ENCODE measurements at places on chromosomes 1 and 21. TPM values are rescaled to one million over a fixed set of nuclear protein-coding genes. Genes with fewer than 3 reads are reported as not detected.

LORICRIN gene
- total RNA-seq: not detected

GRCh38 chr1:152182431-152182830 is 23.4 kb upstream of the RPTN start:
- no peaks in the 10 kb centered on the region for H3K36me3 ChIP-seq
- H3K27me3 ChIP-seq: no peaks in the 10 kb centered on the region
- no peak overlapping the region for H3K27ac ChIP-seq

XPR1 gene
- total RNA-seq: 34.0 TPM

DNA sequence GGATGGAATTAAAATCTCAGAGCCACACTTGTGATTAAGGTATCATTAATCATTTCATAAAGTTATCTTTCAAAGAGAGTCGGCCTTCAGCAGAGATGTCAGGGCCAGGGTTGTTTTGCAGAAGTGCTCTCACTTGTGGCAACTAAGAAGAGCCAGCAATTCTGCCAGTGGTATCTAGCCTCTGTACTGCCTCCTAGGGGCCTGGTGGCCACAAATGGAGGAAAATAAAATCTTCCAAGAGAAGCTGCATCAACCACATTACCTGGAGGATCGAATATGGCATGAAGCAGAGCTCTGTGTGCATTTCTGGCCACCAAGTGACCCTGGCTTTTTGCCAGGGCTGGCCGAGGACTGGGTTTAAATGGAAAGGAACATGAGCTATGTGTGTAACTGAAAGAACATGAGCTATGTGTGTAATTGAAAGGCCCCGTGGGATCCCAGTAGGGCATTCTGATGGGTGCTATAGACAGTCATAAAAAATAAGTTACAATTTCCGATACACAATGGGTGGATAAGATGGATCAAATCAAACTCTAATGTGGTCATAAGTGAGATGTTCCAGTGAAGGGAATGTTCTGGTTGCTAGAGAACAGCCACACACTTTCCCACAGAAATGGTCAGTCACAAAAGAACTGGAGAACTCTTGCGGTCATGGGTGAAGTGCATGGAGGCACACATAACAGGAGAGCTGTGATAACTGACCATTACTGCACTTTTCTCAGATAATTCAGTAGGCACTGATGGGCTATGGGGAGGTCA is 335.8 kb downstream of the CAMTA1 start:
- no peaks in the 10 kb centered on the region for H3K36me3 ChIP-seq
- no peaks in the 10 kb centered on the region for H3K27me3 ChIP-seq

DNA sequence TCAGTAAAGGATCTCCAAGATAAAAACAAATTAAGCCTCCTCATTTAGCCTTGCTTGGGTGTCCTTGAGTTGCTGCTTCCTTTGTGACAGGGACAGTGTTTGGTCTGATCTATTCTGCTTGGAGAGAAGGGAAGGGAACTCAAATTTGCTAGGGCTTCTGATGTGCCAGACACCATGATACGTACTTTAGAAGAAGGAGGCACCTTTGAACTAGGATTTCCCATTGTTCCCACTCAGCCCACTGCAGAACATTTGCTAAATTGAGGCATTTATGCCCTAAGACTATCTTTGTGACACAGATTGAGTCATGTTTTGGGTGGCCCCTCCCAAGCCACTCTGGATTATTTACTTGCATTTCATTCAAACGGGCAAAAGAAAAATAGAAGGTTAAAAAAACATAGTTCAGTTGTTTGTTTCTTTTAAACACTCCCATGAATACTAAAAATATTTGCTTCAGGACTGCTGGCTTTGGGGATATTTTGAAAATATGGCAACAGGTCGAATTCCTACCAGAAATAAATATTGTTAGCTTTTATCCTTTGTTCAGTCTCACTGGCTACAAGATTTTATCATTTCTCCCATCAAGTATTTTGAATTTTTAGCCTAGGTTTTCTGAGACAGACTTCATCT is 81.9 kb upstream of the WLS start:
- no peak for DNase-seq
- no peaks in the 10 kb centered on the region for H3K36me3 ChIP-seq
- no peaks in the 10 kb centered on the region for H3K27me3 ChIP-seq

- no peak overlapping the region for H3K4me3 ChIP-seq
- H3K27ac ChIP-seq: no peak overlapping the region
- no peaks in the 10 kb centered on the region for H3K36me3 ChIP-seq
- no peak for DNase-seq
Observed at GRCh38 chr1:177561436-177561835, 390.7 kb downstream of the BRINP2 start.

- peaks cover 21% of the 10 kb centered on the region for H3K36me3 ChIP-seq
- H3K4me1 ChIP-seq: peaks cover 5% of the 10 kb centered on the region
- peak; percentile 90 for DNase-seq
- H3K27ac ChIP-seq: peak overlapping the region; percentile 98
- peak overlapping the region; percentile 95 for H3K4me3 ChIP-seq
Observed at GRCh38 chr1:151047925-151048644, 534 bp downstream of the C1orf56 start.

CD1E gene
- total RNA-seq: not detected

DNA sequence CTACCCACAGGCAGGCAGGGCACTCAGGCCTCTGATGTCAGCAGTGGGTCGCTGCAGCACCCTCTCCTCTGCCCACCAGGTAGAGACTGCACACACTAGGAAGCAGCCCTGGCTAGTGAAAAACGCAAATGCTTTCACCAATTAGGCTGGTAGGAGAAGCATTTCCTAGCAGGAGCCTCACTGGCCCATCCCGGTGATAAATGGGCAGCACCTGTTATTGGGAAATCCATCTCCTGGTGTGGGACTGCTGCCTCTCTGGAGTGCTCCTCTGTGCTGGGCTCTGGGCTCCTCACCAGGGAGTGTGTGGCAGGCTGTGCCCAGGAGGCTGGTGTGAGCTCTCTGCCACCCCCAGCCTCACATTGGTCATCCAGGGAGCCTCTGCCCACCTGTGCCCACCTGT is 28.6 kb downstream of the LRP8 start:
- no peak overlapping the region for H3K27ac ChIP-seq
- no peaks in the 10 kb centered on the region for H3K27me3 ChIP-seq
- H3K4me1 ChIP-seq: peaks cover 5% of the 10 kb centered on the region
- no peaks in the 10 kb centered on the region for H3K36me3 ChIP-seq
- H3K4me3 ChIP-seq: no peak overlapping the region
- no peak for DNase-seq

CCDC17 gene
- 1.0 TPM for total RNA-seq

DNA sequence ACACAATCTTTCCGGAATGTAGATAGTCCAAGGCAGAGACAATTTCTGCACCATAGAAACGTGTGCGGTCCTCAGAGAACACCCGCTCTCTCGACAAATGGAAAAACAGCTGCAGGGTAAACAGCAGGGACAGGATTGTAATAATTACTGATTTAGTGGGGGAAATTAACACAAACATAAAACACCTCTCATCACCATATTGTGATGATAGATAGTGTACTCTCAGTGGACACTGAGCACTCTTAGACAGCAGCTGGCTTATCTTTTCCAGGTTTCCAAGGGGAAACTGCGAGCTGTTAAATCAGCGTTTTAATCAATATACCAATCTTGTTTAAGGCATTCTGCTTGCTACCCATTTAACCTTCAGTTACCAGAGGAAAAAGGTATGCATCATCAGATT is 277.1 kb downstream of the AKT3 start:
- H3K27ac ChIP-seq: no peak overlapping the region
- no peaks in the 10 kb centered on the region for H3K27me3 ChIP-seq
- H3K4me1 ChIP-seq: no peaks in the 10 kb centered on the region
- no peak overlapping the region for H3K4me3 ChIP-seq

GRCh38 chr1:235014756-235015155 is 113.9 kb downstream of the TOMM20 start:
- H3K27me3 ChIP-seq: no peaks in the 10 kb centered on the region
- no peak overlapping the region for H3K4me3 ChIP-seq
- no peak overlapping the region for H3K27ac ChIP-seq
- no peaks in the 10 kb centered on the region for H3K4me1 ChIP-seq

DNA sequence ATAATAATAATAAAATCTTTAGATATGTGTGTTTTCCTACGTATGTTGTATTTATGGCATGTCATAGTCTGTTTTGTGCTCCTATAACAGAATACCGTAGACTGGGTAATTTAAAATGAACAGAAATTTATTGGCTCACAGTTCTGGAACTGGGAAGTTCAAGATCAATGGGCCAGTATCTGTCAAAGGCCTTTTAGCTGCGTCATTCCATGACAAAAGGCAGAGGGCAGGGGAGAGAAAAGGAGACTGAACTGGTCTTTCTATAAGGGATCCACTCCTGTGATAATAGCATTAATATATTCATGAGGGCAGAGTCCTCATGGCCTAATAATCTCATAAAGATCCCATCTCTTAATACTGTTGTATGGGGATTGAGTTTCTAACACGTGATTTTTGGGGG is 7.1 kb upstream of the SFT2D2 start:
- no peaks in the 10 kb centered on the region for H3K36me3 ChIP-seq
- H3K27ac ChIP-seq: no peak overlapping the region
- peaks cover 19% of the 10 kb centered on the region for H3K4me1 ChIP-seq
- no peak for DNase-seq
- H3K27me3 ChIP-seq: no peaks in the 10 kb centered on the region

- peak; percentile 99 for DNase-seq
- peaks cover 43% of the 10 kb centered on the region for H3K27me3 ChIP-seq
- H3K36me3 ChIP-seq: no peaks in the 10 kb centered on the region
Observed at GRCh38 chr1:46442317-46443161, 47.1 kb upstream of the DMBX1 start.
